Urinary bladder (tissue), 4 donors: ENCODE measurements at places on chromosomes 3 and 15. TPM values are rescaled to one million over a fixed set of nuclear protein-coding genes. Genes with fewer than 3 reads are reported as not detected.

The IMPG2 gene
- 2.3 TPM for total RNA-seq

The PP2D1 gene
- total RNA-seq: not detected

The LTK gene
- 0.48 TPM for total RNA-seq

The FMN1 gene
- 6.2 TPM for total RNA-seq

The USP8 gene
- 100 TPM for total RNA-seq

The NDN gene
- 72.3 TPM for total RNA-seq

The DENND6A gene
- total RNA-seq: 68.3 TPM

The KLHDC8B gene
- 27.3 TPM for total RNA-seq

The HGD gene
- total RNA-seq: not detected

The KLHL40 gene
- 3.5 TPM for total RNA-seq

The WNT5A gene
- 23.2 TPM for total RNA-seq

The C3orf20 gene
- 0.26 TPM for total RNA-seq

The IL17RE gene
- 1.2 TPM for total RNA-seq

The WDR49 gene
- total RNA-seq: 17.1 TPM

The NTRK3 gene
- 26.4 TPM for total RNA-seq

The FRMD5 gene
- 2.9 TPM for total RNA-seq

The LRTM1 gene
- 13.4 TPM for total RNA-seq

The SERPINI1 gene
- total RNA-seq: 10.0 TPM

The EXOG gene
- 21.9 TPM for total RNA-seq

The ISLR2 gene
- 2.9 TPM for total RNA-seq

The MYL3 gene
- total RNA-seq: 19.8 TPM

The ETV5 gene
- total RNA-seq: 12.8 TPM

The ACAD9 gene
- total RNA-seq: 33.1 TPM

The SLC15A2 gene
- total RNA-seq: 14.0 TPM

The PLSCR5 gene
- not detected for total RNA-seq

The CCDC80 gene
- total RNA-seq: 128 TPM

The TMC3 gene
- 0.95 TPM for total RNA-seq

The CTDSPL2 gene
- total RNA-seq: 143 TPM

The MELTF gene
- total RNA-seq: 8.4 TPM

The SLC12A1 gene
- total RNA-seq: not detected

The KNG1 gene
- total RNA-seq: not detected

The GP9 gene
- total RNA-seq: not detected

The PPARG gene
- total RNA-seq: 62.9 TPM

The ITIH1 gene
- not detected for total RNA-seq
